Activated T-cell treated with anti-CD3 and anti-CD28 coated beads, Interleukin-2, amount 50 U/mL, for 4 hours (primary cell): ENCODE measurements at places on chromosomes 16 and 17.

- DNase-seq, result no peak
These were observed 35.5 kb downstream of the GAN start for GRCh38 chr16:81350306-81350615.

GRCh38 chr17:82846061-82846691, 6.4 kb upstream of the ZNF750 start:
- DNase-seq, result no peak

DNA sequence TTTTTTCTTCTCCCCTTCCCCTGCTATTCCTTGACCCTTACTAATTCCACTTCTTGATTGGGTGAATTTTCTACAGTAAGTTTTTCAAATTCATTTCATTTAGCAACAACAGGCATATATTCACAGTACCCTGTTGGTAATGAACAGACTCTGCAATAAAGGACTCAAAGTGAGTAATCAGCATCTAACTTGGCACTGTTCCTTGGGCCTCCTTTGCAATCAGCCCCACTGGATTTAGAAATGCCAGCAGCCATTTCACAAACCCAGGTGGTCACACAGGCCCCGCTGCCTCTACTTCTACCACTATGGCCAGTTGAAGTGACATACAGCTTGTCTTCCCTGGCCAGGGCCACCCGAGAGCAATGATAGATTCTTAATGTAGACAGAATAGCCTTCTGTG, 113.8 kb downstream of the CYB561 start:
- no peak for DNase-seq

DNA sequence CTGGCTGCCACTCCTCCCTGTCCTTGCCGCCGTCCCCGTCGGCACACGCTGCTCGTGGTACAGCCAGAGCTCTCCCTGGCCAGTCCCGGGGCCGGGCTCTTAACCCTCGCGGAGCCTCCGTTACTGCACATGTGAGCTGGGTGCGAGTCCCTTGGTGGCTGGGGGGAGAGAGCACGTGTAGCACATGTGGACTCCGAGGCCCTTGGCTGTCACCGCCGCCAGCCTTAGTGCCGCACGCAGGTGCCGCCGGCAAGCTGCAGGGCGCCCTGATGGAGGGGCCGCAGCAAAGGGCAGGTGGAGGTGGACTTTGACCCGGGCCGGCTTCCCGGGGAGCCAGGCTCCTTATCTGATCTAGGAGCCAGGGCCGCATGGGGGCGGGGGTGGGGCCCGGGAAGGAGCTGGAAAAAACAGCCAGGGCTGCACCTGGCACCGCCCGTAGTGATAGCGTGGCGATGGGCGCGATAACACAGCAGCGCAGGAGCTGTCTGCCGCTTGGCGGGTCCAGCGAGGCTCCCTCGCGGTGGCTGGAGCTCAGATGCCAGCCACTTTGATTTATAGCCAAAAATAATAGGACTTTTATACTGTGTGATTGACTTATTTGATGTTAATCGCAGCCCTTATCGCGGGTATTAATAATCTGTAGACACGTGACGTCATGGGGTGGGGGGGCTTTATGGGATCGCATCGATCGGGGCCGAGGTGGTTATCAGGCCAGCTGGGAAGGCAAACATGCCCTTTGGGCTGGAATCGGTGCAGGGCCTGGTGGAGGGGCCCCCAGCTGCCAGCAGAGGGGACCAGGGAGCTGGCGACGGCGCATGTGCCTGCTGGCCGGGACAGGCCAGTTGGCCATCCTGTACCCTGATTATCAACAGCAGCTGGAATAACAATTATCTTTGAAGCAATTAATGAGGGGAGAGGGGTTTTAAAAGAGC, 35.1 kb downstream of the ZFPM1 start:
- DNase-seq, result no peak

GRCh38 chr17:74856112-74856511, 3.6 kb downstream of the GRIN2C start:
- no peak for DNase-seq

DNA sequence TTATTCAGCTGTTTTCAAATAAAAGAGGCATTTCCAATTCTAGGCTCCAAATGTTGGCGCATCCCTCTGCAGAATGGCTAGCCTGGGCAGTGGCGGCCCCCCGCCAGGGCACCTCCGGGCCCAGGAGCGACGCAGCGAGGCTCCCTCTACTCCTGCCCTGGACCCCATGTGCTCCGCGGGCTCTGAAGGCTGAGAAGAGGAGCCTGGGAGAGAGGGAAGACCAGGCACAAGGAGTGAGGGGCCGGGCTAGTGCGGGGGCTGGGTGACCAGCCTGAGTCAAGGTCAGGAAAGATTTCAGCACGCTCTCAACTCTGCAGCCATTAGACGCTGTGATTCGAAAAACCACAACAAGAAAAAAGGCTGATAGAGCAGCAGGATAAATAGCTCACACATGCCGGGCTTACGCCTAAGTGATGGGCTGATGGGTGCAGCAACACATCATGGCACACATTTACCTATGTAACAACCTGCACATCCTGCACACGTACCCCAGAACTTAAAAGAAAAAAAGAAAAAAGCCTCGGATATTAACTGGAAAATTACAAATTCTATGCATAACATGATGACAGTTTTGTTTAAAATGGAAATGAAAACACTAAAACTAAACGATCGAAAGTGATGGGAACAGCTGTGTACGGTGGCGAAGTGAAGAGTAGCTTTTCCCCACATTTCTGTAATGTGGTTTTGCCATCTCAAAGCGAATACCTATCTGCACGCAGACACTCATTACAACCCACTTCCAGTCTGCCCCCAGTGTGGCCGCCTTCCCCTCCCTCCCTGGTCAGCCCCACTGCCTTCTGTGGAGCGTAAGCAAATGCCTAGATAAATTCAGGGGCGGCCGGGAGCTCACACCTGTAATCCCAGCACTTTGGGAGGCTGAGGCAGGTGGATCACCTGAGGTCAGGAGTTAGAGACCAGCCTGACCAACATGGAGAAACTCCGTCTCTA, 44.4 kb downstream of the MAP1LC3B start:
- DNase-seq, result no peak

- no peak for DNase-seq
These were observed 24.5 kb upstream of the HS3ST2 start for GRCh38 chr16:22789281-22789945.

DNA sequence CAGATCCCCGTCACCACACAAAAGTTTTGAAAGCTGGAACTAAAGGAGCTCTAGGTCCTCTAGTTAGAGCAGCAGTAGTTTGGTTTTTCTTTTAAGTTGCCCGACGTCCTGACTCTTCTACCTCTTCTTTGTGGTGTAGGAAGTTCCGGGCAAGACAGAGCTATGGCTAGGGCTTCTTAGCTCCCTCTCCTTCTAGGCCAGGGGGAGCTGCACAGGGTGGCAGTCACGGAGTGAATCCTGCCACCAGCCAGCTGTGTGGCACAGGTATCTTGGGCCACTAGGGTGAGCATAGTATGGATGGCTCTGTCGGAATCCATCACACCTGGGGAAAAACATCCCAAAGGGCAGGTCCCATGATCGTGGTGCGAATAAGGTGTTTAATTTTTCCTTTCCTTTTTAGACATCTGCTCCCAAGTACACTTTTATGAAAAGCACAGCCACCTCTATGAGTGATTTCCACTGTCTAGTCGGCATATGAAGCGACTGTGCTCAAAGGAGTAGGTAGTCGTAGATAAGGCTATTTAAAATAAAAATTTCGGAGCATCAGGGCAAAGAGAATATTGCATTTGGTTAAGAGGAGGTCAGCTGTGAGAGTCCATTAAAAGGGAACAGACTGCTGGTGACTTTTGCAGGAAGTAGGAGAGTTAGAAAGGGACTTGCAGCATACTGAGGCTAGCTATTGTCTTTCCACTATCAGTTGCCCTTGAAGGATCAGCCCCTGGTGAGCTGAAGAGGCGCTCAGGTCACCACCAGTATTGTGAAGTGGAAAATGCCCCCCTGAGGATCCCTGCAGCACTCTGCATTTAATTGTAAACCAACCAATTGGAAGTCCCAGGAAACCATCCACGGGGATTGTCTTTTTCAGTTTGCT, 2.1 kb downstream of the PRKCA start:
- DNase-seq, result no peak

DNA sequence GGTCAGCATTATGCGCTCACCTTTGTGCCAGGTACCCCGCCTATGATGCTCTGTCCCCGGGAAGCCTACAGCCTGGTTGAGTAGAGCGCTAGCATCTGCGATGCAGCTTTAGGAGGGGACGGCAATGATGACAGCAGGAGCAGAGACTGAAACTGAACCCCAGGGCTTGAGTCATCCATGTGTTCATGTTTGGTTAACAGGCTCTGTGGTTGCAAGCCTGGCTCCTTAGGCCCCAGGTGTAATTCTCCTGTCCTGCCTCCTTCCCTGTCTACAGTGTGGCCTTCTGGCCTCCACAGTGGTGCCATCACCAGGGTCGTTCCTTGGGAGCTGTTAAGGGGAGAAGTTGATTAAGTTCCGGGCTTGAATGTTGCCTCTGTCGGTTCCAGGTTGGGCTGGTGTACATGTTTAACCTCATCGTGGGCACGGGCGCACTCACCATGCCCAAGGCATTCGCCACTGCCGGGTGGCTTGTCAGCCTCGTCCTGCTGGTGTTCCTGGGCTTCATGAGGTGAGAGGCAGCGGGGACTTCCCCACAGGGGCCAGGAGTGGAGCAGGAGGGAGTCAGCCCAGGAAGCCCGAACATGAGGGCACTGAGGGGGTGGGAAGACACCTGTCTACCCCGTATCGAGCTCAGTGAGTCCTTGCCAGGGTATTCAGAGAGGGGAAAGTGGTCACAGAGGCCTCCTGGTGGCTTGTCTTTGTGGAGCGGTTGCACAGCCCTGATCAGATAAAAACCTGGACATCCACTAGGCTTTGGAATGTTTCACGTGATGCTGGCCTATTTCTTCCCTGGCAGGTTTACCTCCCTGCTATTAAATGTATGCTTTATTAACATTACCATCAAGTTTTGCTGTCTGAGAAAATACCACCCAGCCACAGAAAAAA, 9.2 kb upstream of the NAT9 start:
- DNase-seq, result no peak

DNA sequence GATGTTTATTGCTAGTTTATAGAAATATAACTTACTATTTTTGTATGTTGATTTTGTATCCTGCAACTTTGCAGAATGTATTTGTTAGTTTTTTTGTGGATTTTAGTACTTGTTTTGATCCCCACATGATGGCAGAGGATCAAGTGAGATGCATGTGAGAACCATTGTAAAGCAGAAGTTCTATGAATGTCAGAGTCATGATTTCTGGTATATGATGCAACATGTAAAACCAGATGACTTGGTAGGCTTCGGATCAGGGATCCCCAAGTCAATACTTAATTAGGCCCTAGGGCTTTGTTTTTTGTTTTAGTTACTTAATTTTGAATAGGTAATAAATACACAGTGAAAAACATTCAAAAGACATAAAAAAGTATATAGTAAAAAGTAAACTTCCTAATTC, 45.8 kb downstream of the ESRP2 start:
- DNase-seq, result no peak

GRCh38 chr17:81324851-81325713, 30.0 kb upstream of the SLC38A10 start:
- no peak for DNase-seq

DNA sequence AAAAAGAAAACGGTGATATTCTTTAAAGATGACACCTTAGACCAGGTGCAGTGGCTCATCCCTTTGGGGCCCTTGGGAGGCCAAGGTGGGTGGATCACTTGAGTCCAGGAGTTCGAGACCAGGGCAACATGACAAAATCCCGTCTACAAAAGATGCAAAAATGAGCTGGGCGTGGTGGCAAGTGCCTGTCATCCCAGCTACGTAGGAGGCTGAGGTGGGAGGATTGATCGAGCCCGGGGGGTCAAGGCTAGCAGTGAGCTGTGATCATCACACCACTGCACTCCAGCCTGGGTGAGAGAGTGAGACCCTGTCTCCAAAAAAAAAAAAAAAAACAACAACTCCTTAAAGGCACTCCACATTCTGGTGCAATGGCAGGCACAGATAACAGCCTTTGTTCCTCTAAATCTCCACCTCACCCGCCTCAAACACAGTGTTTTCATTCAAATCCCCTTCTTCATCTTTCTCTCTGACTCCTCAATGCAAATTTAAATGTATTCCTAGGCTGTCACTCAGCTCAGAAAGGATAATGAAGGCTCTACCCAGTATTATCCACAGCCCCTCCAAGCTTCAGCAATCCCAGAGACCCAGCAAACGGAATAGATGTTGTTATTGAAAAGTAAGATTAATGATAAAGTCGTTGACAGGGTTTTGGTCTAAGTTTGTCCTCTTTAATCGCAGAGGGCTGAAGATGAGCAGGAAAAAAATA, 56.2 kb upstream of the CACNG5 start:
- no peak for DNase-seq

DNA sequence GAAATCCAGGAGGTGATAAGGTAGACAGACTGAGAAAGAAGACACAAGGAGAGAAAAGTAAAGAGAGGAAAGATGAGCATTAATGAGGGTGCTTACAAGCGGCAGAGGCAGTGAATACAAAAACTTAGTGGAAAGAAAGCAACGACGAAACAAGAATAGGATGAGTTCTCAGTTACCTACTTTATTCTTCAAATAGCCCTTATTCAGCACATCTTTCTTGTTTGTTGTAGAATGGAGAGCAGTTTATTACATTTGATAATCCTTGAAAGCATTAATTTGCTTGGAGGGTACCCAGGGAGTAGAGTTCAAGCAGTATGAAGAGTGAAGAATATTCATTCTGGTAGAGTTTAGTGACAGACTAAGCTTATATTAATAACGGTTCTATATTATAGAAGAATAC, 22.4 kb downstream of the PAFAH1B1 start:
- DNase-seq, result no peak

DNA sequence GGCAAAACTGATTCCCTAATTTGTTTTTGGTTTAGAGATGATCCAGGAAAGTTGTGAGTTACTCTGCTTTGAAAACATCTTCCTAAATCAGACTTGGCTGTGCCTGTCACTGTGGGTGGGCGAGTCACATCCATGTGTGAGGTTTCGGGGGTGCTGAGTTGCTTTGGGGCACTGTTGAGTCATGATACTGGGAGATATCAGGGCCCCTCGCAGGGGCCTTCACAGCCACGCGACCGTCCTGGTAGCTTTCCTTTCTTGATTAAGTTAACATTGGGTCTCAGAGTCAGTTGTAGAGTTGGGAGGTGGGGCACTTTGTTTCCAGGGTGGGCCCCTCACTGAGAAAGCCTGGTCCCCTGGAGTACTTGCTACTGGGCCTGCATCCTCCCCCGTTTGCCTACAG, 58.3 kb upstream of the LGALS9 start:
- DNase-seq, result peak; percentile 13

DNA sequence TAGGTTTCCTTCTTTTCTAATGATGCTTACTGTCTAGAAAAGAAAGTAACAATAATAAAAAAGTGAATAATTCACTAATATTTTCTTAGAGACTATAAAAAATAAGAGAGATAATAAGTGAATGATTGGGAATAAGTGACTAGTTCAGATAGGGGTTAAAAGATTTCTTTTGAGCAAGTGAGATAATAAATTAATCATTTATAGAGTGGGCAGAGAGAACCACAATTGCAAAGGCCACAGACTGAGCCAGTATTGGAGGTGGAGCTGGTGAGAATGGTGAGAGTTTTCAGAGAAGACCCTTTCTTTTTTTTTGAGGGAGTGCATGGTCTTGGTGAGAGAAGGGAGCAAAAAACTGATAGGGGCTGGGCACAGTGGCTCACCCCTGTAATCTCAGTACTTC, 159.1 kb upstream of the SALL1 start:
- DNase-seq, result no peak
